ENCODE measurements at places on chromosomes 7 and 10.

DNA sequence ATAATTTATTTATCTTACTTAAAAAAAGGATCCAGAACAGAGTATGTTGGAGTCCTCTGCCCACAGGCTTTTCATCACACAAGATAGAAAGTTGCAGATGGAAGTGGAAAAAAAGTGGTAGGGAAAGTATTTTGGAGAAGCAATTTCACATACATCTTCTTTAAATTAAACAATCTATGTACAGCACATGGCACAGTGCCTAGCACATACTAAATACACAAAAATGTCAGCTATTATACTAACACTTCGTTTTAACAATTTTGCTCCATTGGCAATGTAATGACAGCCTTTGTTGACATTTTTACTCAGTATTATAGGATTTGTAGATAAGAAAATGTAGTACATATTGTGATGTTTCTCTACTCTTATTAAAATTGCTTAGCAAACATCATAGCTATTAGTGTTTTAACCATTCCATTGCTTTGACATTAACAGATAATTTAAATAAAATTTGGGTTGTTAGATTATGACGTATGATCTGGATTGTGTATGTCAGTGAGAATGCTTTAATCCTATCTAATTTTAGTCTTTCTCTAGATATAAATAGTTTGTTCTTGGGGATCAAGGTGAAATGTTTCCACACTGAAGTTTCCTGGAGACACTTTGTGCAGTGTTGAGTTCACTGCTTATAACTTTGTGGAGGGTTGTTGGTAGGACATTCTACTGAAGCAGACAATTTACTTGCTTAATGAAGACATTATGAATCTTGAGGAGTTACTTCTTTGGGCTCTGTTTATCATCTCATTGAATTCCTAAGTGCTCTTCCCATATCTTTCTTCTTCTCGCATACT, 202.8 kb upstream of the DKK1 start:
- DNase-seq: no peak

DNA sequence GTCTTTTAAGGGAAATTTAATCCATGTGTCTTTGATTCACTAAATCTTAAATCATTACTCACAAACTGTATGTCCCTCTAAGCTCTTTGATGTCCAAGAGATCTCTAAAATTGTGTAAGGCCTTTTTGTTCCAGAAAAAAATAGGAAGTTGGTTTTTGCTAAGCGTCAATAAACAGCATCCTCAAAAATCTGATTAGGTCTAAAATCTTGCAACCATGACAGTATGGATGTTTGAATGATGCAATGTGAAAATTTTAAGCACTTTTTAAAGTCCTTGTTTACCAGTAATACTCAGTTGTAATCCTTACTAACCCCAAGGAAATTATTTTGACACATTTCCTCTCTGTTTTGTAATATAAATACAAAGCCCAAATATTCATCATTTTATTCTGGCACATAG, 6.8 kb downstream of the MET start:
- DNase-seq: no peak

DNA sequence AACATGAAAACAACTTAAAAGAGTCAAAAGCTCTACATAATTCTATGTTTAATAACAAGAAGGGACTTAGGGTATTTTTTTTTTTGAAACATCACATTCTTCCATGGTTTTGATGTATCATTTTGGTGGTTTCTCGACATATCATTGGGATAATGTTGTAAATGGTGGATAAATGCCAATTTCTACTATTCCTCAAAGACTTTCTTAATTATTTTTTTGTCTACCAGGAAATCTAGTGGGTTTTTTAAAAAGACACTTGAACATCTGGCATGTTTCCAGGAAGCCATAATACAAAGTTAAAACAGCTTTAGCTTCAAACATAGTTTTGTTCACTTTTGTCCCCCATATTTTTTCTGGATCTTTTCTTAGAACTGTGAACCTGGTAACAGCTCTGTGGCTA, 200.4 kb downstream of the DKK1 start:
- no peak for DNase-seq

- DNase-seq: no peak
Observed at GRCh38 chr10:128473911-128474310, 347.7 kb upstream of the MKI67 start.

- no peak for DNase-seq
Observed at GRCh38 chr10:124380256-124380995, 38.3 kb downstream of the OAT start.

GRCh38 chr10:126160571-126160970, 227.7 kb downstream of the ADAM12 start:
- no peak for DNase-seq

DNA sequence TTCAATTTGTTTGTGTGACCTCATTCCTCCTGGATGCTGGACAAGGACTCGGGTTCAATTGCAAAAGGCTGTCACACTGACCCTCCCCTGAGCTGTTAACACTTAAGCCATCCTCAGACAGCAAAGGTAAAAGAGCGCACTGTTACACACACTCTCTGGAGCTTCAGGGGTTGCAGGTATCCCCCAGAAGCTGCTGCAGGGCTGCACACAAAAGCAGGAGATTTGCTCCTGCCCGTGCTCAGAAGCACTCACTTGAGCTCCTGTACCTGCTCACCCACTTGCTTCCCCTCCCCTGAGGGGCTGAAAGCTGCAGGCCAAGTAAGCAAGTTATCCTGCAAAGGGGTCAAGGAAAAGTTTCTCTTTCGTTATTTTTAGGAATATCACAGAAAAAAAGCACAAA, 886.2 kb upstream of the ZWINT start:
- DNase-seq: no peak

DNA sequence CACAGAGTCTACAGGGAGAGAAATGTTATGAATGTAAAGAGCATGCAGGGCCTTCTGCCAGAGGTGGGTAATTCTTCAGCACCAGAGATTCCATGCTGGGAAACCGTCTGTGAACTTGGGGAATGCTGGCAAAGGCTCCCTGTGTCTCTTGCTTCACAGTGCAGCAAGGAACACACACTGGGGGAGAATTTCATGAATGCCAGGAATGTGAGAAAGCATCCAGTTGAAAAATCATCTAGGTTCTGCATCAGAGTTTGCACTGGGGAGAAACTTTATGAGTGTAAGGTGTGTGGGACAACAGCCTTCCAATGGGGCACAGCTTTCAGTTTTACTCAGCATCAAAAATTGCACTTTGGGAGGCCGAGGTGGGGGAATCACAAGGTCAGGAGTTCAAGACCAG, 224.3 kb upstream of the IGFBP3 start:
- no peak for DNase-seq
